T-helper 1 cell (primary cell): ENCODE measurements at places on chromosomes 13 and 19.

DNA sequence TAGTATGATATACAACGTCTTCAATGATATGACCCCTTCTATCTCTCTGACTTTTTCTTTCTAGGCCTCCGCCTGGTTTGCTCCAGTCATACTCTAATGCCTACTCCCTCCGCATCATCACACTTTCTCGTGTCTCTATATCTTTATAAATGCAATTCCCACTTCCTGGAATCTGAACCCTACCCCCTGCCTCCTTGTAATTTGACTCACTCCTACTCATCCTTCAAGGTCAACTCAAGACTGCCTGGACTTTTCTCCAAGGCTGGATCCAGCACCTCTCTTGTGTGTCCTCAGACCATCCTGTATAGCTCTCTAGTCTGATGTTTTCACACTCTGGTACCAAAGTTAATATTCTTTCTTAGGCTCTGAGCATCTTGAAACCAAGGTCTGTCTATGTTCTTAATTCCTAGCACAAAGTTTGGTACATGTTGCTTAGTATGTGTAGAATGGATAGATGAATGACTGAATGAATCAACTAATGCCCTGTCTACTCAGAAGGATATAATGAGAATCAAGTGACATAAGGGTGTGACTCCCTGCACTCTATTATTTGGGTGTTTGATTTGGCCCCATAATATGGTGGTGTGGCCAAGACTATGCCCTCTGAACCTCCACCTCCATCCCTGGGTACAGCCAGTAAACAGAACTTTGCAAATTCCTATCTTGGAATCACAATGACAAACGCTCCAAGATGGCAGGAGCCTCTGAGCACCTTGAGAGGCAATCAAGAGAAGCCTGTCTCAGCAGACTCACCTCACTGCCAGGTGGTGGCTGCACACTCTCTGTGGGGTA lies 74.3 kb upstream of the SERP2 start:
- DNase-seq: no peak

DNA sequence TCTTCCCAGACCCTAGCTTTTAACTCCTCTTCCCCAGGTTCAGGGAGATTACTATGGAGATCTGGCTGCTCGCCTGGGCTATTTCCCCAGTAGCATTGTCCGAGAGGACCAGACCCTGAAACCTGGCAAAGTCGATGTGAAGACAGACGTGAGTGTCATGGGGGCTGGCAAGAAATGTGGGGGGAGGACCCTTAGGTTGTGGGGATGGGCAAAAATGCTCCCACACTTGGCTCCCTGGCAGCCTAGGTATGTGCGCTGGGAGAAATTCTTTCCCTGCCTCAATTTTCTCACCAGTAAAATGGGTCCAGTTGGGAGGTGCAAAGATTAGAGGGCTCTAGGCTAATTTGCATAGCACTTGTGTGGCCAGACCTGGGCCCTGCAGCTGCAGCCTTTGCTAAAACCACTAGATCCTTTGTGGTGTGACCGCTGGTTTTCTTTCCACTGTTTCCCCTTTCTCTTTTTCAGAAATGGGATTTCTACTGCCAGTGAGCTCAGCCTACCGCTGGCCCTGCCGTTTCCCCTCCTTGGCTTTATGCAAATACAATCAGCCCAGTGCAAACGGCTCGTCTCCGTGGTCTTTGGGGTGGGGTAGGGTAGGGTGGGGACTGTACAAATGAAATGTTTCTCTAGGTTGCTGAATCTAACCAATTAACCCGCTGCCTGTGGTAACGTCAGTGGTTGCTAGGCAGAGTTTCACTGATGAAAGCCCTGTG lies 959 bp upstream of the RAB4B start:
- DNase-seq: peak; percentile 82

DNA sequence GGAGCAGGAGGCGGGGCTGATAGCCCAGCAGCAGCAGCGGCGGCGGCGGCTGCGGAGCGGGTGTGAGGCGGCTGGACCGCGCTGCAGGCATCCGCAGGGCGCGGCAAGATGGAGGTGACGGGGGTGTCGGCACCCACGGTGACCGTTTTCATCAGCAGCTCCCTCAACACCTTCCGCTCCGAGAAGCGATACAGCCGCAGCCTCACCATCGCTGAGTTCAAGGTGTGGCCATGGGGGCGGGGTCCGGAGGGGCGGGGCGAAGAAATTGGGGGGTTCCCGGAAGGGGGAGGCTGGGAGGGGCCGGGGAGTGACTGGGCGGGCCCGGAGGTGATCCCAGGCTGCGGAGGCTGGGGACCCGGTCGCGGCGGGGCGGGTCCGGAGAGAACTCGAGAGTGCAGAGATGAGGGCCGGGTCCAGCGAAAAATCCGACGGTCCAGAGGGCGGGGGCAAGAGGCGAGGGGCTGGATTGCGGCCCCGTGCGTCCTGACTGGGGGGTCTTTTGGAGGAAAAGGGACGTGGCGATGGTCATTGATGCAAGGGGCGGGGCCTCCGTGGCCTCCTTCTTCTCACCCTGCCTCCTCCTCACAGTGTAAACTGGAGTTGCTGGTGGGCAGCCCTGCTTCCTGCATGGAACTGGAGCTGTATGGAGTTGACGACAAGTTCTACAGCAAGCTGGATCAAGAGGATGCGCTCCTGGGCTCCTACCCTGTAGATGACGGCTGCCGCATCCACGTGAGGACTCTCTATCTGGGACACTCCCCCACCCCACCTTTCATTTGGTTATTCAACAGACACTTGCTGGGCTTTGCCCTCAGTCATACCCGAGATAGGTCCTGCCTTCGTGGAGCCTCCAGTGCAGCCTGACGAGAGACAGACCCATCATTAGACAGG lies at the start of gene TBCB:
TSS of gene TBCB (plus strand) at position 16 of the 891 bp plus-strand sequence. CDS start at position 109, 93 bp downstream.
- peak; percentile 90 for DNase-seq

DNA sequence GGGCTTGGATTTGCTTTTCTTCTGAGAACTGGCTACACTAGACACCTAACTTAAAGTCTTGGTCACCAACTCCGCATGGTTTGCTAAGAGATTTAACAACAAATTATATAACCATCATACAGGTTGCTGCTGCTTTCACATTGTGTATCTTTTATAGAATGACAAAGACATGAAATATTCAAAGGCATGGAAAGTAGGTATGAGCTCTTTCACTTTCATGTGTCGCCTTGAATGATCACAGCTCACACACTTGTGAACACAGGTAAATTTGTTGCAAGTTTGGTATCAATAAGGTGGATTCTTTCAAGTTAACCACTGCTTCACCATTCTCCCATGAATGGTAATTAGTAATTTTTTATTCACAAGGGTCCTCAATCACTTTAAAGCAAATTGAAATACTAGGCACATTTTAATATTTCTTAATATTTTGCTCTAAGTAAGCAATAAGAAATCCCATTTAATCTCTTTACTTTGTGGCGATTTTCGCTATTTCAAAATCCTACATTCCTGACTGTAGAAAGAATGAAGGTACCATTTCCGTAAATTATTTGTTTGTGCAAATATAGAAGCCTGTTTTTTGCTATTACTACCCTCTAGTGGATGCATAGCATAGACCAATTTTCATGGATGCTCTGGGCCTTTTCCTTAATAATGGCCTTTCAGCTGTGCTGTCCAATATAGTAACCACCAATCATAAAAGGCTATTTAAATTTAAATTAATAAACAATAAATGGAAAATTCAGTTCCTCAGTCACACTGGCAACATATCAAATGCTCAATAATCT lies 45.5 kb upstream of the FREM2 start:
- DNase-seq: no peak

- peak; percentile 23 for DNase-seq
Measured at GRCh38 chr19:12603714-12604113, 6.9 kb downstream of the ZNF490 start.

- DNase-seq: no peak
Measured at GRCh38 chr13:99087954-99088491, 110.2 kb upstream of the DOCK9 start.

DNA sequence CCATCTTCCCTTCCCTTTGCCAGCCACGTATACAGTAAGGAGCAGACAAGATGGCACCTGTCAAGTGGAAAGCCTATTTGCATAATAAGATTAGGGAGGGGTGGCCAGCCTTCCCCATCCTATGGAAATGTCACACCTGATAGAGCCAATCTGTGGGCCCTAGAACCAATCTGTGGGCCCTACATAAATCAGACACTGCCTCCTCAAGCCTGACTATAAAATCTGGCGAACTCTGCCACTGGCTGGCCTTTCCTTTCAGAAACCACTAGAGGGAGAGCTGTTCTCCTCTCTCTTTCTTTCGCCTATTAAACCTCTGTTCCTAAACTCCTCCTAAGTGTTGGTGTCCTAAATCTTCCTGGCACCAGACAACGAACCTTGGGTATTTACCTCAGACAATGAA lies 231.5 kb upstream of the KLHL1 start:
- no peak for DNase-seq

DNA sequence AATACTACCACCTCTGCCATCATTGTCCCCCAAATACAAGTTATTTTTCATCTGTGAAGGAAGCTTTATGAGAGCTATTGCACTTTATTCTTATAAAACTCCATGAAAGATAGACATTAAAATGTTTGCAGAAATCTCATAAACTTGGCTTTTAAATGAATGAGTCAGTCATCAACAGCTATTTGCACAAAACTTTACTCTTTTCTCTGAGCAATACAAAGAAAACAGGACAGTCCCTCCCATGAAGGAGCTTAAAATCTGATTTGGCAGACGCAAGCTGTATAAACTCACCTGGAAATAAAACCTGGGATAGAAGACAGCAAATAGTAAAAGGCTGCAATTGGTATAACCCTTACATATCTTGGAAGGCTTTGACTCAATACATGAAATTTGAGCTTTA lies 16.6 kb upstream of the RCBTB1 start:
- no peak for DNase-seq

DNA sequence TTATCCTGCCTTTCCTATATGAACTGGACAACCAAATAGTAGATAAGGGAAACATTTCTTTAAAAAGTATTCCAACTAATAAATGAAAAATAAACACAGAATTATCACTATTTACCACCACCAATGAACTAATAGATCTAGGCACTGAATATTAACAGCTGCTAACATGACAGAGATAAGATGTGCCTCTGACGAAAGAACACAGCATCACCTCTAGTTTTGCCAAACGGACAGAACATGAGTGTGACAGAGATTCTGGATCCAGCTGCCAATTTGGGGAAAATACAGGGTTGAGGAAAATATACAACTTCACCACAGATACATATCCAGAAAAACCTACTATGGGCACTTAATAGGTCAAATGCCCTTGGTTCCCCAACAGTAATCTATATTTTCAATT lies 18.0 kb downstream of the VPS36 start:
- DNase-seq: no peak

GRCh38 chr19:43781630-43782310 lies 997 bp upstream of the KCNN4 start:
- DNase-seq: no peak

DNA sequence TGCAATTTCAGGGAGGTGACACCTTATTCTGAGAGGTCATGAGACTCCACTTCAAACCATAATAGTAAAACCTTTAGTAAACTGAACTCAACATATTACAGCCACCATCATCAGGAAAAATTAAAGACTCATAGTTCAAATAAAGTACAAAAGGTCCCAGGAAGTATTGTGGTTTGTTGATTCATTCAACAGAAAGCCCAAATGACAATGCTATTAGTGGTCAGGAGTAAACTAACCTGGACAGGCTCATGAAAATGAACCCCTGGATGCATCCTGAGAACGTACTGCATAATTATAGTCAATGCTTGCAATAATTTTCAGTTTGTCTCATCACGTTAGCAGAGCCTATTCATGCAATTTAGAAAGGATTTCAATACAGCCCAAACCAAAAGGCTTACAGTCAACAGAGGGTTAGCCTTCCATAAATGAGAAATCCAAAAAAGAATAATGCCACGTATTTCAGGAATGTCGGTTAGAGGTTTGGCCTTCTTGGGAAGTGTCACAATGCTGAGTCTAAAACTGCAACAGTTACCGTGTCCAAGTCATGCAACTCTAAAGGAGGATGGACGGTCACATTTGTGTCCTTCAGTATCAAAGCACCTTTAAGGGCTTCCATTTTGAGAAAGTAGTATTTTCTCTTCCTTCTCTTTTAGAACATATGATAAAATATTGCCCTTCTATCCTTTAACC lies 280.8 kb downstream of the ABCC4 start:
- no peak for DNase-seq

- no peak for DNase-seq
Measured at GRCh38 chr19:3403489-3404323, 37.3 kb downstream of the NFIC start.

DNA sequence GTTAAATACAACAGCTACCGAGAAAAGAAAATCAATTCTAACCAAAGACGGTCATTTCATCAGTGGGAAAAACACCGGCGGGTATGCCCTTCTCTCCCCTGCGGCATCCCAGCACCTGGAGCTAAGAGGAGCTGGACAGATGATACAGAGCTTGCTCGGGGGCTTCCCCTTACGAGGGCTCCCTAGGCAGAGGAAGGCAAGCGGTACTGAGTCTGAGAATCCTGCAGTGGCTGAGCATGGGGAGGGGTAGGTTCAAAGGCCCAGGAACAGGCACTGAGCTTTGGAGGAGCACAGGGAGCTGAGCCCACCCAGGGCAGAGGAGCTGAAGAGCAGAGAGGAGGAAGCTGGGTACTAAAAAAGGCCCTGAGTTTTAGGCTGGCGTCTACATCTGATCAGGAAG lies 12.7 kb downstream of the STK24 start:
- DNase-seq: no peak
